ENCODE measurements at places on chromosomes 7 and 10. TPM values are rescaled to one million over a fixed set of nuclear protein-coding genes. Genes with fewer than 3 reads are reported as not detected.
A peak's percentile ranks its signal among the peaks of the same experiment; 100 is the strongest.

DNA sequence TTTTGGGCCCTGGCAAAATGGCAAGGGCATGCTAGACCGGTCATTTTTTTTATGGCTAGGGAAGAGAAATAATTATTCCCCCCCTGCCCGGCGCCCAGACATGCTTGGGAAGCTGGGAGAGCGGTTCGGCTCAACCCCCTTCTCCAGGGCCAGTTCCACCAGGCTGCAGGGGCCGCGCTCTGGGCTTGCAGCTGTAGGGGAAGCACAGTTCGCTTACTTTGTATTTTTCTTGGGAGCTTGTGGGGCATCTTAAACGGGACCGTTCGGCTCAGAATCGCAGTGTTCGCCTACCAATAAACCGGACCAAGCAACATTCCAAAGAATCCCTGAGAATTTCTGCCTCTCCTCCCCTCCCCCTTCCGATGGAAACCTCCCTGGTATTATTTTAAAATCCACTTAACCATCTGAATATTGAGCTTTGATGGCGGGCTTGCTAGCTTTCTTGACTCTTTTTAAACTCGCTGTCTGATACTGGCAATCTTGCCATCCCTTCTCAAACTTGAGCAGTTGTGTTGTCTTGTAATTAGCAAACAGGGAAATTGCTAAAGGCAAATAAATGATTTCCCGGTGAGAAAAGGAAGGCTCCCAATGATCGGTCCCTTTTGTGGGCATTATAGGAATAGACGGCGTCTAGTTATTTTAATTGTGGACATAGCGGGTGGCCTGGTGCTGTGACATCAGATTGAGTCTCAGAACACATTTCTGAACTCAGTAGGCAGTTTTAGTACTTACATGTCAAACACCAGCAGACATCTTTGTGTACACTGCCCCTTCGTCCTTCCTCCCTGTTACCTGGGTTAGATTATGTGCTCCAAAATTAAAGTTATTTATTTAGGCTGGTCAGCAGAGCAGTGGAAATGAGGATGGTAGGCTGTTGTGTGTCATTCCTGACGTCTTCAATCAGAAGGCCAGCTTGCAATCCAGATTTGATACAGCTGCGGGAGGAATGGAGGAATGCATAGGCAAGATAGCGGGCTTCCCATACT lies 3.4 kb downstream of the TCF7L2 start:
- no peak for DNase-seq

DNA sequence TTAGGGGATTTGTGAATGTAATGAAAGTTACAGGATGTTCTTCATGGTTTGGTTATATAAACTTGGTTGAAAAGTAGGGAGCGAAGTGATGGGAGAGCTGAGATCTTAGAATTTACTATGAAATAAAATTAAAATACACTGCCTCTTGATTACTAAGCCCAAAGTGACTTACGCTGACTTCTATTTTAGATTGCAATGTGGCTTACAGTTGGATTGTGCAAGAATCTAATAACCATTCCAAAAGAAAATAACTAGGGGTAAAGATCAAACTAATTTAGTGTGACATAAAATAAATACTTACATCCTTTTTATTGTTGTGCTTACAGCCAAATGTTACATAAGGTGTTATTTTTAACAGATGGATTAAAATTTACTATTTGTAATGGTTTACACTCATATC lies 15.3 kb downstream of the WNT16 start:
- DNase-seq = no peak

- DNase-seq = no peak
Observed at GRCh38 chr10:97511711-97512440, 13.2 kb downstream of the UBTD1 start.

DNA sequence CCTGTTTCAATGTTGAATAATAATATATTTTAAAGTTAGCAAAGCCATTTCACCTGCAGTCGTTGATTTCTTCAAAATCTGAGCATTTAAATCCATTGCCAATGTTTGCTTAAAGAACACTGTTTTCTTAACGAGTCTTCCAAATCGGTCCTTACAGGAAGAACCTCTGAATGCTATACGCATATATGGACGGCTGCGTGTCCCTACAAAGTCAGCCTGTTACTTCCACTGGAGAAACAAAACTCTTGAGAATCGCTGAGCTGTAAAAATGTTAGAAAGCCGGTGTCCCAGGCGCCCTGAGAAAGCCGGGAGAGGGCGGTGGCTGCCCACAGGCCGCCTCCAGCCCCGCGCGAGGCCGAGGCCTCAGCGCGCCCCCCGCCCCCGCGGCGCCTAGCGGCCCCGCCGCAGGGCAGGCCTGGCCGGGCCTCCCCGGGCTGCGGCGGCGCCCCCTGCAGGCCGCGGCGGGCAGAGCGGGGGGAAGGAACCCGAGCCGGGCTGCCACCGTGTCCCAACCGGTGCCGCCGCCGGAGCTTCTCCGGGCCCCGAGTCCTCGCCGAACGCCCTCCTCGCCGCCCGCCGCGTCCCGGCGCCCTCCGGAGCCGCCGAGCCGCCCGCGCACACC lies at the start of gene FHIP2A:
FHIP2A (plus strand) TSS at position 488 of the 622 bp plus-strand sequence. CDS start 299 bp downstream, outside the sequence.
- peak; percentile 92 for DNase-seq

DNA sequence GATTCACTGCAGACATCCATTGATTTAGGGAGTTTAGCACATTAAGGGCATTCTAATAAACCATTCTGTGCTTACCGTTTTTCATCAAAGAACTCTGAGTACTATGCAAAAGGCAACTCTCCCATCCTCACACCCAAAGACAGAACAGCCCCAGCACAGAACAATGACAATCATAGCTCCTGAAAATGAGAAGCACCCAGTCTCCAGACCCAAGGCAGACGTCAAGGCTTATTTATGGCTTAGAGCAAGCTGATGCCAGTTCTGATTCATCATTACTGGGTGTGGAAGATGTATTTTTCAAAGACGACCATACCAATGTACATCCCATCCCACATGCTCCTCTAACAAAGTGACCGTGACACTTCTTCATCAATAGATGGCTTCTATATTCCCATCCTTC lies 67.6 kb downstream of the OSBPL3 start:
- no peak for DNase-seq

DNA sequence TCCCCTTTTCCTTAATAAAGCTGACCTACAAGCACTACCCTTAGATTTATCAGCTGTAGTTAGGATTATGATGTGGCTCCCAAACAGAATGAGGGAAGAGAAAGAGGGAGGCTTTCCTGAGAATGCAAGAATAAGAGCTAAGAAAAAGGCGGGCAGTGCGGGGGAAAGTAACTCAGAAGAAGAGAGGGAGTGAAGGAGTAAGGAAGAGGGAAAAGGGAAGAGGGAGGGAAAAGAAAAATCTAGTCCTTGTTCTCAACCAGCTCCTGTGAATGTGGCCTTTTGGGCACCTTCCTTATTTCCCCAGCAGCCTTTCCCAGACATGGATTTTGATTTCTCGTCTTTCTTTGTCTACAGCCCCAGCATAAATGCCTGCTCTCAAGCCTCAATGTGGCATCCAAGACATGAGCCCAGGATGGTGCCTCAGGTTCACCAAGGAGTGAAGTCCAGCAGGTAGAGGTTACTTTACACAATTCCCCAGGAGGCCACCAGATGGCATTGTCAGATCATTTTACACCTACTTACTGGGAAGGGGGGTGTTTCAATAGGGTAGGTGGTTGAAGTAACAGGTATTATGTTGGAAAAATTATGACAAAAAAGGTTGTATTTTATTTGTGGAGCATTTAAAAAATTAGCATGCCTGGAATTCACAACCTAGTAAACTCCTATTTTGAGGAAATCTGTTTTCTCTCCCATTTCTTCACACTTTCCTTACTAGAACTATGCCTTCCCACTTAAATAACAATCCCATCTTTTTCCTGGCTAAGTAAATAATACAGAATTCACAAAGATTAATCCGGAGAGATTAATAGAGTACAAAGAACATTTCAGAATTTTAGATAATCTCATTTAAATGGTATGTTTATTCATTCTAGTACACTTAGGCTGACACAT lies 106.5 kb downstream of the HTR7 start:
- DNase-seq = no peak

- no peak for DNase-seq
Observed at GRCh38 chr7:32639122-32639521, 143.8 kb downstream of the AVL9 start.

- DNase-seq = no peak
Observed at GRCh38 chr7:7943951-7944350, 24.6 kb upstream of the GLCCI1 start.

- no peak for DNase-seq
Observed at GRCh38 chr10:63994371-63994770, 473.2 kb downstream of the REEP3 start.

OPALIN gene
- not detected for total RNA-seq

GRCh38 chr10:107790271-107790670 lies 625.8 kb upstream of the SORCS1 start:
- no peak for DNase-seq

ZSWIM8 gene
- 117 TPM for total RNA-seq

EPHB4 gene
- 117 TPM for total RNA-seq

GRCh38 chr10:21687266-21688008 lies 153.4 kb downstream of the MLLT10 start:
- no peak for DNase-seq

DNA sequence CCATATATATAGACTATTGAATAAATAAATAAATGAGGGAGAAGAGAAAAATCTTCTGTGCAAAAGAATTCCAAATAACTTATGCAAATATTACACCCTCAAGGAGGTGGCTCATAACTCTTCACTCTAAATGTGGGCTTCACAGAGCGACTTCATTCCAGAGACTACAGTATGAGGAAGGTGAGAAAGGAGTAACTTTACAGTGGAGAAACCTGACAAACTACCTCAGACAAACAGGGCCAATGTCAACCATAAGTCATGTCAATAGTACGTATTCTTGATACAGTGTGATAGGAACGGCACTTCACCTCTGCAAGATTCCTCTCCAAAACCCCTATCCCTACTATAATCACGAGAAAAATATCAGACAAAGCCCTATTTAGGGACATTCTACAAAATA lies 158.4 kb upstream of the NAMPT start:
- no peak for DNase-seq

- DNase-seq = no peak
Observed at GRCh38 chr10:127612-128432, 7.4 kb upstream of the ZMYND11 start.

SMKR1 gene
- not detected for total RNA-seq

CCDC172 gene
- total RNA-seq = not detected

DNA sequence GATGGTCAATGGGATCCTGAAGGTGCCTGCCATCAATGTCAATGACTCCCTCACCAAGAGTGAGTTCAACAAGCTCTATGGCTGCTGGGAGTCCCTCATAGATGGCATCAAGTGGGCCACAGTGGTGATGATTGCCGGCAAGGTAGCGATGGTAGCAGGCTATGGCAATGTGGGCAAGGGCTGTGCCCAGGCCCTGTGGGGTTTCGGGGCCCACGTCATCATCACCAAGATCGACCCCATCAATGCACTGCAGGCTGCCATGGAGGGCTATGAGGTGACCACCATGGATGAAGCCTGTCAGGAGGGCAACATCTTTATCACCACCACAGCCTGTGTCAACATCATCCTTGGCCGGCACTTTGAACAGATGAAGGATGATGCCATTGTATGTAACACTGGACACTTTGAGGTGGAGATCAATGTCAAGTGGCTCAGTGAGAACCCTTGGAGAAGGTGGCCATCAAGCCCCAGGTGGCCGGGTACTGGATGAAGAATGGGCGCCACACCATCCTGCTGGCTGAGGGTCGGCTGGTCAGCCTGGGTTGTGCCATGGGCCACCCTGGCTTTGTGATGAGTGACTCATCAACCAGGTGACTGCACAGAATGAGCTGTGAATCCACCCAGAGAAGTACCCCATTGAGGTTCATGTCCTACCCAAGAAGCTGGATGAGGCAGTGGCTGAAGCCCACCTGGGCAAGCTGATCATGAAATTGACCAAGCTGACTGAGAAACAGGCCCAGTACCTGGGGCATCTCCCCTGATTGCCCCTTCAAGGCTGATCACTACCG lies 63.0 kb upstream of the ANTXRL start:
- DNase-seq = peak; percentile 45

DEPP1 gene
- total RNA-seq = 160 TPM

GRCh38 chr10:42959833-42960232 lies 117.0 kb upstream of the RET start:
- no peak for DNase-seq

Measured in upper lobe of right lung (tissue), 1 donor.